Stimulated activated CD8-positive, alpha-beta memory T cell treated with anti-CD3 and anti-CD28 coated beads, Interleukin-4, amount 100 ng/mL, for 1 hour (primary cell): ENCODE measurements at places on chromosomes 1 and 21.
A peak's percentile ranks its signal among the peaks of the same experiment; 100 is the strongest.

DNA sequence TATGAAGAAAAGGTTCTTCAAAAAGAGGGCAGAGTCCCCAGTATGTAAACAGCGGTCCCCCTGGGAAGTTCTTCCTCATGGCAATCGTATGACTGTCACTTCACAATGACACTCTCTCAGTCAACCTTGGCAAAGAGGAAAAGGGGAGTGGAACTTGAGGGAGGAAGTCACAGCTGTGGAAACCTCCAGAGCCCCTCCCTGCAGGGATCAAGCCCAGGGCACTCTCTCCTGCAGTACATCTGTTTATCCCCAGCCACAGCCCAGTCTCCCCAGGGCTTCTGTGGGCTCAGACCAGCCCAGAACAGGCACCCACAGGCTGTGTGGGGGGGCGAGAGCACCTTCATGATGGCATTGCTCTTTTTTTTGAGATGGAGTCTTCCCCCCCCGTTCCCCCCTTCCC is 2.0 kb downstream of the ATP13A2 start:
- no peak for DNase-seq

GRCh38 chr21:20031807-20032206 is 966.4 kb upstream of the NCAM2 start:
- DNase-seq, result no peak

DNA sequence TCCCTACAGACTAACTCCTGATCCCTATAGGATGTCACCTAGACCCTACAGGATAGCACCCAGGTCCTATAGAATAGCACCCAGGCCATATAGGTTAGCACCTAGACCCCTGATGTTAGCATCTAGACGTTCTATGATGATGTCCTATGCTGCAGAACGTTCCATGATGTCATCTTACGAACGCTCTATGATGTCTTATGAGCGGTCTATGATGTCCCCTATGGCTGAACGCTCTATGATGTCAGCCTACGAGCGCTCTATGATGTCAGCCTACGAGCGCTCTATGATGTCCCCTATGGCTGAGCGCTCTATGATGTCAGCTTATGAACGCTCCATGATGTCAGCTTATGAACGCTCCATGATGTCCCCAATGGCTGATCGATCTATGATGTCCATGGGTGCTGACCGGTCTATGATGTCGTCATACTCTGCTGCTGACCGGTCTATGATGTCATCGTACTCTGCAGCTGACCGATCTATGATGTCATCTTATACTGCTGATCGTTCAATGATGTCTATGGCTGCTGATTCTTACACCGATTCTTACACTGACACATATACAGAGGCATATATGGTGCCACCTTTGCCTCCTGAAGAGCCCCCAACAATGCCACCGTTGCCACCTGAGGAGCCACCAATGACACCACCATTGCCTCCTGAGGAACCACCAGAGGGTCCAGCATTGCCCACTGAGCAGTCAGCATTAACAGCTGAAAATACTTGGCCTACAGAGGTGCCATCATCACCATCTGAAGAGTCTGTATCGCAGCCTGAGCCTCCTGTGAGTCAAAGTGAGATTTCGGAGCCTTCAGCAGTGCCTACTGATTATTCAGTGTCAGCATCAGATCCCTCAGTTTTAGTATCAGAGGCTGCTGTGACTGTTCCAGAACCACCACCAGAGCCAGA is 9.5 kb downstream of the SON start:
- DNase-seq, result no peak

DNA sequence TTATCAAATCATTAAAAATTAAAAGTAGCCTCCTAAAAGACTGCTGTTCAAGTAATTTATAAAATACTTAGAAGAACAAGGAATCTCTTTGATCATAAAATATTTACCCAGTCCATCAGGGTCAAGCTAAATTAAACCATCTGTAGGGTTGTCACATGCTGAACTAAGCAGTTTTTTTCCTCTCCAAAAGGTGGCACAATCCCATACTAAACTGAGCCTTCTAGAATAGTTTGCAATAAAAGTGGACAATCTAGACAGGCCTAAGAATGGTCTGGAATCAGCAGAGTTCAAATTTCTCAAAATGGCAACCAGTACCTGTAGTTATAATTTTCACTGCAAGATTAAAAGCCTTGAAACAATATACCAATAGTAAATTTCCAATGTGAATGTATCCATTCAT is 194.8 kb downstream of the EIF4G3 start:
- DNase-seq, result no peak

DNA sequence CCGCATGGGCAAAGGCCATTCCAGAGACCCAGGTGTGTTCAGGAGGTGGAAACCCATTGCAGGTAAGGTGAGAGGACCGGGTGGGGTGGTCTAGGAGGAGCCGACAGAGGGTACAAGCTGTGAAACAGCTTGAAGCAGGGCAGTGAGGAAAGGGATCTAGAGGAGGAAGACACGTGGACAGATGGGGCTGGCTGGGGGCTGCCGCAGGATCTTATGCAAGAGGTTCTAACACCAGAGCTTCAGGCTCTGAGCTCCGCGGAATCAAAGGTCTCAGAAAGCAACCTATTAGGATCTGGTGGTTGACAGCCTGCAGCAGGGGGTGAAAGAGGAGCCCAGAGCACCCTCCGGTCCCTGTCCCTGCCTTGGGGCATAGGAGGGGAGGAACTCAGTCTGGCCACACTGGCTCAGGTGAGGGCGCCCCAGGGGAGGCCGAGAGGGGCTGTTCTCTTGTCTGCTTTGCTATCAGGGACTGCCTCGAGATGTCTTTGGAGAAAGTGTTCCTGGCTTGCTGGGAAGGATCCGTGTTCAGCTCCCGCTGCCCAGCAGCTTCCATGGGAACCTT is 1.9 kb downstream of the TFF1 start:
- no peak for DNase-seq

GRCh38 chr1:185663332-185663731 is 70.9 kb upstream of the HMCN1 start:
- no peak for DNase-seq

- DNase-seq, result no peak
Observed at GRCh38 chr1:30955448-30956015, 47.0 kb upstream of the SDC3 start.

- no peak for DNase-seq
Observed at GRCh38 chr1:185860311-185860710, 126.1 kb downstream of the HMCN1 start.

GRCh38 chr1:12438349-12438924 is 179.6 kb downstream of the DHRS3 start:
- no peak for DNase-seq

DNA sequence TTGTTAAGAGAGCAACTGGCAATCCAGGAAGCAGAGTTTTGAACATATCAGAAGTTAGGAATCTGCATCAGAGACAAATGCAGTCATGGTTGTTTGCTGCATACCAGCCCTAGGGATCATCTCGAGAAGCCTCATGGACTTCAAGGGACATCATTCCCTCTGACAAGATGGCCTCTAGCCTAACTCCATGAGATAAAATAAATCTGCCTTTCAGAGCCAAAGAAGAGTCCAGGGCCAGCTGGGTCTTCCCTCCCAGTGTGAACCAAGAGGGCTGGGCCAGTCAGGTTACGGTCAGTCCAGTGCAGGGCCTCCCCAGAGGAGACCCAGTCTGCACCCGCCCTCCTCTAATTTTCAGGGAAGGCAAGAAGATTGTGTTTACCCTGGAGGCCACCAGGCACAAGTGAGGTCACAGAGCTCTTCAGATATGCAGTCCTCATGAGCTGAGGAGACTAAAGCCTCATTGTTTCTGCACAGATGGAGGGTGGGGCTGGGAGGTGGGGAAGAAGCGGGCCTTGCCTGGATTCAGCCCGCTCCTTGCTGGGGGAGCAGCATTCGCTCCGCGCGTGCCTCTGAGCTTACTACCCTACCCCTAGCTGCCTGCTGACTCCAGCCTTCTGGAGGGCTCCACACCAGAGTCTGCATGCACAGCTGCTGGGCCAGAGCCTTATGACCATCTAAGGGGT is 52.8 kb downstream of the CAPN2 start:
- DNase-seq, result no peak

GRCh38 chr1:37732111-37732780 is 32.7 kb downstream of the EPHA10 start:
- DNase-seq, result no peak

DNA sequence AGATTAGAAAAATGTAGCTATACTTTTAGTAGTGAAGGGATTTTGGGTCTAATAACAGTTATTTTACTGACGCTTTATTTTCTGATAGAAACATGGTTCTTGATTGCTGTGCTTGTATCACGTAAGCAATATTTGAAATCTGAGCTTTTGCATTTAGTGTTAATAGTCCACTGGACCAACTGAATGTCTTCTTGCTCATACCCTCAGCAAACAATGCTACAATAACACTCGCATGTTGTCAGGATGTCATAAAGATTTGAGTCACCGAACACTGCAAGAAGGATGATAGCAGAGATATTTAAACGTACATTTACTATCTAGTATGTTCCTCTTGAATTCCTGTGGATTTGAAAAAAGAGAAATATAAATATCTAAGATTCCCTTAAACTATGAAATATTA is 7.5 kb downstream of the DYRK1A start:
- DNase-seq, result no peak

- no peak for DNase-seq
Observed at GRCh38 chr1:37486680-37487618, 12.6 kb downstream of the ZC3H12A start.

DNA sequence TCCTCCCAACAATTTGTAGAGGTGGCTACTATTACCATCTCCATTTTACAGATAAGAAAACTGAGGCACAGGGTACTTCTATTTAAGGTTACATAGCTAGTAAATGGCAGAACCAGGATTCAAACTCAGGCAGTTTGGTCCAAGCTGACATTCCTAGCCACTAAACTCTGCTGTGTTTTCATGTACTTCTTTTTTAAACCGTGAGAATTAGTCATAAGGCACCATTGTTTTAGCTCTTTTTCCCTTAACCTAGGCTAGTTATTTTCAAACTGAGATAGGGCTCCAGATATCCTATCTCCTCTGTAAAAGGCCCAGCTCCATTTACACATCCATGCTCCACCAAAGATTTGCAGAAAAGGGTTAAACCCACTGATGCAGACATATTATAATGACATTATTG is 92.9 kb downstream of the PTPN14 start:
- DNase-seq, result no peak

- DNase-seq, result no peak
Observed at GRCh38 chr1:246280551-246280950, 226.5 kb downstream of the SMYD3 start.

DNA sequence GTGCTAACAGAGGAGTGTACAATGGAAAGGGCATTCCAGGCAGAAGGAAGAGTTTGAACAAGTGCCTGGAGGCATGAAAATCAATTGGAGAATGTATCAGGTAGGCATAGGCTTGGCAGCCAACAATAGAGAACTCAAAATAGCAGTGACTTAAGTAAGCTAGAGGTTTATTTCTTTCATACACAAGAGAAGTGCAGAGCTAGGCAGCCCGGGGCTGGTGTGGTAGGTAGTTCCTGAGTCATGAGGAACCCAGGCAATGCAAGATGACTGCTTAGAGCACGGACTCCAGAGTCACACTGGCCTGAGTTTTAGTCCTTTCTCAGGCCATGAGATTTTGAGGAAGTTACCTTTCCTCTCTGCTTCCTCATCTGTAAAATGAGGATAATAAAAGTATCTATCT is 74.8 kb upstream of the LRRN2 start:
- no peak for DNase-seq

GRCh38 chr1:100578201-100578600 is 40.3 kb downstream of the GPR88 start:
- DNase-seq, result no peak

DNA sequence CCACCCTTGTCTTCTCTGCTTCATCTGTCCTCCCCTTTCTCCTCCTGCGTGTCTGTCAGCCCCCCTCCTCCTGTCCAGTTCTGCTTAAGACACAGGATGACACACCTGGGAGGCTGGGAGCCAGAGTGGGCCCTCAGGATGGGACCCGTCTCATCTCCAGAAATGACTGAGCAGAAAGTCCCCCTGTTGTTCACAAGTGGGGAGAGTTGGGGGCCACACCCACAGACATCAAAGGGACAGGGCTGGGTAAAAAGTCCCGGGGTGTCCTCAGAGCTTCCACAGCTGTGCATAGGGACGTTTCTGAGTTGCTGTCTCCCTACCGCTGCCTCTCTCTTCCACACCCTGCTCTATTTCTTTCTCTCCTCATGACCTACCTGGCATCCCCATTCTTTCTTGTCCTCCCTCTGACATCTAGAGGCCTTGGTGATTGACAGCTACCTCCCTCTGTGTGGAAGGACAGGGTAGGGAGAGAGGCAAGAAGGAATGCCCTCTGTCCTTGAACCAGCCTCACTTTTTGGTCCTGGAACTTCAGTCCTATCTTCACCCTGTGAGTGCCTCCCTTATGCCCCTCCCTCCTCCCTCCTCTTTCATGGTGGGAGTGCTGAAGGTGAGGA is 19.5 kb upstream of the SH2D2A start:
- no peak for DNase-seq

- DNase-seq, result no peak
Observed at GRCh38 chr1:5686925-5687706, 305.1 kb downstream of the NPHP4 start.

DNA sequence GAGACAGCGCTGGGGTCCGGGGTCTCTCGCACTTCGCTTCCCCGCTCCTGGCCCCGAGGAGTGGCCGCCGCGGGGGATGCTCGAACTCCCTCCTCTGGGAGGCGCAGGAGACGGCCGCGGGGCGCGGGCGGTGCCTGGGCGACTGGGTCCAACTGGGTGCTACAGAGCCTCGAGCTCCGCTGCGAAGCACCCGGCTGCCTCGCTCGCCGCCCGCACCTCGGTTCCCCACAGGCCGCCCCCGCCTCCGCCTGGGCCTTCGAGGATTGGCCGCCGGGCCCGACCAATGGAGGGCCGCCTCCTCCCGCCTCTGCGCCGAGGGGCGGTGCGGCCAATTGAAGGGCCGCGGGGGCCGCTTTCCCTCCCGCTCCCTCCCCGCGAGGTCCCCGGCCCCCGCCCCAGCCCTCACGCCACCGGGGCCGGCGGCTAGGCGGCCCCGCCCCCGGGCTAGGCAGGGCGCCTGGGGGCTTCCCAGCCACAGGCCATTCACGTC is at the start of gene CNN3:
CNN3 (minus strand) TSS at position 196 of the 490 bp plus-strand sequence. CDS start 216 bp downstream, outside the sequence.
- DNase-seq, result peak; percentile 38

GRCh38 chr1:25695771-25696311 is 79.2 kb downstream of the MAN1C1 start:
- no peak for DNase-seq
